ENCODE measurements at places on chromosomes 11 and 22.

- DNase-seq = no peak
These were observed 8.1 kb downstream of the WNT7B start for GRCh38 chr22:45968751-45969413.

GRCh38 chr11:80041136-80042000 is 600.5 kb upstream of the TENM4 start:
- no peak for DNase-seq

DNA sequence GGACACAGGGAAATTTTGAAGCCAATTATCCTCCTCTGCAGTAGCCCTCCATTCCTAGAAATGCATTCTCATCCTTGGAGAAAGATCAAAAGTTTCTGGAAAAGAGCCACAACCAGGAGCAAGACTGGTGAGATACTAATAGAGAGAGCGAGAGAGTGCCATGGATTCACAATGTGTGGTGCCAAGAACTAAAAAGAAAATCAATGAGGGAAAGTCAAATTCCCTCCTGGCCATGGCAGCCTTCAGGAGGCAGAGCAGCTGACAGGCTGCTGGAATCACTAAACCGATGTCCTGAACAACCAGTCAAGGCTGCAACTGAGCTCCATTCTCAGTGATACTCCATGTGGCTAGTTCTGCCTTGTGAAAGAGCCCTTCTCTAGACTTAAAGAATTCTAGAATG is 561.0 kb downstream of the SOX6 start:
- DNase-seq = no peak

DNA sequence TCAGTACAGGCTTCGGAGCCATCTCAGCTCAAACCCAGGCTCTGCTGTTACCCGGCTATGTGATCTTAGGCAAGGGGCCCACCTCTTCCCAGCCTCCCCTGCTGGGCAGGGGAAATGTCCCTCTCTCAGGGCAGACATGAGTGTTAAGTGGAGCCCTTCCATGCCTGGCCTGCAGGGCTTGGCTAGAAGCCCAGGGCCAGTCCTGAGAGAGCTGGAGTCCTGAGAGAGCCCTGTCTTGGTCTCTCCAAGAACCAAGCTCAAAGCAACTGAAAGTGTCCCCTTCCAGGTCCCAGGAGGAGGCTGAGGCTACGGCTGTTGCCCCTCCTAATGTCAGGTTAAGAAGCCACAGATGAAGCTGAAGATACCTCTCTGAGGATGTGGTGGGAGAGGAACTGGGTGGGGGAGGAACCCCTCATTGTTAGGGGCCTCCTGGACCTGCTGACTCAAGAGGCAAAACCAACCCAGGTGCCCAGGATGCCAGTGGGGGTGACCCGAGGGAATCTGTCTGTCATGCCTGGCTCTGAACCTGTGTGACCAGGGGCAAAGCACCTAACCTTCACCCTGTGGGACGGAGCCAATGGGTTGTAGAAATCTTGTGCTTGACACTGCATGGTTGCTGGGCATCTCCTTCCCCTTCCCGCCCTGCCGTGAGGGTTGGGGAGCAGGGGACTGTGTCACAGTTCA is 4.2 kb downstream of the ZP1 start:
- DNase-seq = no peak

GRCh38 chr11:108538022-108538424 is 39.8 kb upstream of the POGLUT3 start:
- DNase-seq = no peak

DNA sequence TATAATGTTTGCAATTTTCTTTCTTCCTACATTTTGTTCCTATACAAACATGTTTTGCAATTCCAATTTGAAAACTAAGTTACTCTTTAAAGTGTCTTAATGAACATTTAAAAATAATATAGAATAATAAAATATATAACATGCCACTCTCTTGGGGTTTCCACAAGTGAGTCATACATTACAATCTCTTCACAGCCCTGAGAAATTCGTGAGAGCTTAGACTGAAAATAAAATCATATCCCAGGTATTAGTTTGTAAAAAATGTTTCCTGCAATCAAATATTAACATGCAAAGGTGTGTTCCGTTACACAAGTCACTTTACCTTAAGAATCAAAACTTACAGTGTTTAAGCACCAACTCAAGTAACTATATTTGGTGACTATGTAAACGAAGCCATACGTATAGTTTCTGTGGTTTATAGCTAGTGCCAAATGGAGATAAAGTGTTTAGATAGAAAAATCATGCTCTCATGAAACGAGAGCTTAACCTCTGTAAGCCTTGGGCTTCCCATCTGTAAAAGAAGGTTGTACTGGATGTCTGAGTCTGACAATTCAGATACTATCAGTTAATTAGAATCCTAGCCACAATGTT is 253.6 kb upstream of the ANO3 start:
- no peak for DNase-seq

DNA sequence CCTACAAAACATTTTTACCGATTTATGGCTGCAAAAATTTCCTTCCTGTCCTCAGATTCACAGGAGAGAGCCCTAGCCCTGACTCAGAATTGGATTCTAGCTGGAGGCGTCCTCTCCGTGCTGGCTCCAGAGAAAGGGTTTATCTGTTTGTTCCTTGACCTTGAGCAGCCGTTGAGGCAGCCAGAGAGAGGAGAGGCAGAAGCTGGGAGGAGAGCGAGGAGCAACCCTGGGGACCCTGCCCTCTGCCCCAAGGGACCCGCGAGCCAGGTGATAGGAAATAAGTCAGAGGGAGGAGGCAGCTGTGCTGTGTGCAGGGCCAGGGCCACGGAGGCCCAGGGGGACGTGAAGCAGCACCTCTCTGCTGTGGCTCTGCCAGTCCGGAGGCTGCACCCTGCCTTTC is 75.6 kb downstream of the IGLL1 start:
- no peak for DNase-seq

DNA sequence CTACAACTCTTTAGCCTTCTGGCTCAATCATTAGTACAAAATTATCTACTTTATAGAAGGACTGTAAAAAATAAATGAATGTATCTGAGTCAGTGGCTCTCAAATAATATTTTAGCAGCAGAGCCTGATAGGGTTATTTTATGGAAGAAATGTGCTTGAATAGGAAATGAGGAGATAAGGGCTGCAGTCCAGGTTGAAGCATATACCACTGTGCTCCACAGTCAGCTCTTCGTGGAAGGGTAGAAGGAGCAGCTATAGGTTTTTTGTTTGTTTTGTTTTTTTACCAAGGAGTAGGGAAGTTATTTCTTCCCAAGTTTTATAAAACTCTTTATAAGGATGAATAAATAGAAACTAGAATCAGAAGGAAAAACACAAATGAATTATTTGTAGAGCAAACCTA is 242.0 kb downstream of the DLG2 start:
- no peak for DNase-seq

GRCh38 chr22:42676059-42676607 is 26.9 kb upstream of the CYB5R3 start:
- DNase-seq = no peak

DNA sequence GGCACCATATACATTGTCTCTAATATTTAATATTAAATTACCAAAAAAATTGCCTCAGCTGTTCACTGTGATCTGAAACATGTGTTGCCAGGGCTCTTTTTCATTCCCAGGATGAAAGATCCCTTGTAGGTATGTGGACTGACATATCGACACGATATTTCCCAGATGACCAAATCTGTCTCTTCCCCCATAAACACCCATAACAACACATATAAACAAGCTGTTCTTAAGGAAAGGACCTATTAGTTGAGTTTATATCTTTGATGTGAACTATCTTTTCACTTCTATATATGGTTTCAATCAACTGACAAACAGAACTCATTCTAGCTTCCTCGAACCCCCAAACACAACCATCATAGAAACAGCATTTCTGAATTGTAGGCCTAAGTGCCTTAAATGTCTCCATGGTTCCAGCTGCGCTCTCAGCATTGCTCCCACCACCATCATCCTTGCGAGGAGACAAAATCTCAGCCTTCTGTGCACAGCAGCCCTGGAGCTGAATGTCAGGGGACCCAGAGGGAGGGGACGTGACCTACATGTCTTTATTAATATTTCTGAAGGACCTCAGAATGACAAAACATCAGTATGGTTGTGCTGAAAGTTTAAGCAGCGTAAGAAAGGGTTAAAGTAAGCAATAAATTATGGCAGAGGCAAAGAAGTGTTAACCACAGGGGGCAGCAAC is 67.0 kb downstream of the ETS1 start:
- DNase-seq = no peak

- peak; percentile 7 for DNase-seq
These were observed 35.4 kb upstream of the GNAZ start for GRCh38 chr22:23034621-23035556.

- DNase-seq = no peak
These were observed 17.4 kb downstream of the HPS4 start for GRCh38 chr22:26466196-26466595.

- DNase-seq = no peak
These were observed 13.9 kb downstream of the CCND1 start for GRCh38 chr11:69654660-69655478.

DNA sequence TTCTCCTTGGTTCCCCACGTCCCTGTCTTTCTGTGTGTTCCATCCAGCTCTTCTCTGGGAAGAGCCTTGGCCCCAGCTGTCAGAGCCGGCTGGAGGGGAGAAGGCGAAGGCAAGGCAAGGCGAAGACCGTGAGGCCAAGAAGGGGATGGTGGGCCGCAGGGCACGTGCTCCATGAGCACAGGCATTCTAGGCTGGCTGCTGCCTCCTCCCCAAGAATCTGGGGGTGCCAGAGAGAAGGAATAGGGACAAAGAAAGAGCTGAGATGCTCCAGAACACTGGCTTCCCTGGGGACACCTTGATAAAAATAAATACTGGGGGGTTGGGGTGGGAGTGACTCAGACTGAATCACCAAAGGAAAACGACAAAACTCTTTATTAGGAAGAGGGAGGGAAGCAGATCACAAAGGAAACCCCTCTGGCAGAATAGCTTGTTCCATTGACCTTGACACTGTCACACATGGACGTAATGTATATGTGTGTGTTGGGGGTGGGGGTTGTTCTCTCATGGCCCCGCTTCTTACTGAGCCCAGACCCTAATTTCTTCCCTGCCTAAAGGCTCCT is 52.5 kb downstream of the NECTIN1 start:
- no peak for DNase-seq

DNA sequence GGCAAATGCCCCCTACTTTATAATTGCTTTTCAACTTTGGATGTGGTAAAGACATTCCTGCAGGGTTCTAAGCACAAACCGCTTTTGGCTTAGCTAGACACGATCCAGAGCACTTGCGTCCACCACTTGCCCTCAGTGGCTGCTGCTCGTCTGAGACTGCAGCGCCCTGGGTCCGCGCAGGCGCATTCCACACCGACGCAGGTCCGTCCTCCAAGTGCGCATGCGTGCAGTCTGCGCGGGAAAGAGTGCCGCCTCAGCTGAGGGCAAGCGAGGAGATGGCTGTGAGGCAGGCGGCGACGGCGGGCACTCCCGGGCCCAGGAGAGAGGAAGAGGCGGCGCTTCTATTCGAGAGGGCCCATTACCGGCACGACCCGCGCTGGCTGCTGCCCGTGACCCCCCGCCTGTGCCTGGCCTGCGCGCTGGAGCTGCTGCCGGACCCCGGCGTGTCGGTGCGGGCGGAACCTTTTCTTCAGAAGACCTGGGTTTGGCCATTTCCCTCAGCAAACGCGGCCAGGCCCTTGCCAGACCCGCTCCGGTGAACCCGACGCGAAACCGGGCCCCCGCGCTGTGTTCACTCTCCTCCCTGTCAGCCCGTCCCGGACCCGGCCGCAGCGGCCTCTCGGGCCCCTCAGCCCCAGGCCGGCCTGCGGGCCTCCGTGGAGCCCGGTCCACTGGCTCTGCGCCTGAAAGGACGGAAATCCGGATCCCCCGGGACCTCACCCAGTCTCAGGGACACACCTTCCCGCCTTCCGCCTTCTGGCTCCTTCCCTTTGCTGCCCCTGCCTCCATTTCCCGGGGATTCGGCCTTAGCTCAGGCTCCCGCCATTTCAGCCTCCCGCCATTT is at the start of gene MEI1:
TSS of gene MEI1 (plus strand) at position 240 of the 844 bp plus-strand sequence. CDS start at position 276, 36 bp downstream.
- DNase-seq = peak; percentile 38

GRCh38 chr11:65719871-65720210 is 757 bp downstream of the RNASEH2C start:
- DNase-seq = no peak

- no peak for DNase-seq
These were observed 113.3 kb upstream of the SLC22A12 start for GRCh38 chr11:64477675-64478074.

- DNase-seq = no peak
These were observed 8.3 kb downstream of the NDUFV1 start for GRCh38 chr11:67614730-67615714.

DNA sequence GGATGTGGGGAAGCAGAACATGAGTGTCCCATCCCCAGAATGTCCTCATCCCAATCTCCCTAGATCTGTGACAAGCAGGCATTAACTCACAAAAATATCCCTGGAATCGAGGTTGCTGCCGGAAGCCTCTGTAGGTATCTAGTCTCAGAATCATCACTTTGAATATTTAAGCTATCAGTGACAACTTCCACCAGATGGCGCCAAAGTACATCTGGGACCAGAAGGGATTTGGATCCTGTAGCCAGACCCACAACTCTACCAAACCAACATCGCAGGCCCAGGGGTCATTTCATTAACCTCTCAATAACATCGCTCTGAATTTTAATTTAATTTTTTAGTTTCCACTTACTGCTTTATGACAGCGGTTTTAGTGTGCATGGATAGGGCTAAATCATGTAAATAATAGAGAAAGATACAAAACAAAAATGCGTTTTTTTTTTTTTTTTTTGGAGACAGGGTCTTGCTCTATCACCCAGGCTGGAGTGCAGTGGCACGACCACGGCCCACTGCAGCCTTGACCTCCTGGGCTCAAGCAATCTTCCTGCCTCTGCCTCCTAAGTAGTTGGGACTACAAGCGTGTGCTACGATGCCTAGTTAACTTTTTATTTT is 1.1 kb upstream of the EXT2 start:
- DNase-seq = peak; percentile 58

GRCh38 chr11:3225826-3226750 is 6.1 kb downstream of the MRGPRE start:
- DNase-seq = no peak

- DNase-seq = no peak
These were observed 14.0 kb downstream of the TRIM44 start for GRCh38 chr11:35676611-35676965.

- DNase-seq = no peak
These were observed at the start of gene PPFIBP2 for GRCh38 chr11:7513234-7514098. Gene PPFIBP2, plus strand, starts transcription at chr11:7513999. Its CDS starts 35,477 bp downstream, at chr11:7549476.

DNA sequence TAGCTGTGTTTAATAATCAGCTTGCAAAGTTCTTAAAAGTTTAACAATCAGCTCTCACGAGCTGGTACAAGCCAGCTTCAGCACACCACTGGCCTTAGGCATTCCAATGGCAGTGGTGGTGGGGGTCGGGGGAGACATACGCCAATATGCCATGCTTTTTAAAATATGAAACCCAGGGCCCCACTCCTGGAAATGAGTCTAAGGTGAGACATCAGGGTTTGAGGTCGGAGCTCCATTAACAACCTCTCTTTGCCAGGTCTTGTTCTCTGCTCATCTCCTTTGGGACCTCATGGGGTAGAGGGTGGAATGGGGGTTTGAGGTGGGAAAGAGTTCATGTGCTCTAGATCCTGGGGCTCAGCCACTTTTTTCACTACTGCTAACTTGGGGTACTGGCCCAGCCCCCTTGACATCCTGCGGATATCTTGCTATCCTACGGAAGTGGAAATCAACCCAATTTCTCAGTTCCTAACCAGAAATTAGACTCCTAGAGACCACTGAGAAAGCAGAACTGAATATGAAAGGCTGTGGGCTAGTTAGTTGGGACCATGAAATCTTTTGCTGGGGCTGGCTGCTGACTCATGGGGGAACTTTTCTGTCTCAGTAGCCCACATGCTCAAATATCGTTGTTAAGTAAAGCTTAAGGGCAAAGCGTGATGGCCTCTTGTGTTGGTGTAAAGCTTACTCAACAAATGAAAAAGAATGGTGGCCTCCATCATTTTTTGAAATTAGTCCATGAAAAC is 90.1 kb downstream of the PDHX start:
- DNase-seq = peak; percentile 93

- no peak for DNase-seq
These were observed 8.7 kb downstream of the DLAT start for GRCh38 chr11:112033902-112034301.

GRCh38 chr11:128859563-128860441 is 7.3 kb downstream of the KCNJ1 start:
- peak; percentile 12 for DNase-seq
